ENCODE measurements at places on chromosomes 1 and 21. TPM values are rescaled to one million over a fixed set of nuclear protein-coding genes. Genes with fewer than 3 reads are reported as not detected.
A peak's percentile ranks its signal among the peaks of the same experiment; 100 is the strongest.

CRNN gene
- 0.62 TPM for polyA plus RNA-seq

GRCh38 chr1:8047112-8047511, 21.0 kb upstream of the ERRFI1 start:
- DNase-seq: no peak

LCA5L gene
- 0.95 TPM for polyA plus RNA-seq

DNA sequence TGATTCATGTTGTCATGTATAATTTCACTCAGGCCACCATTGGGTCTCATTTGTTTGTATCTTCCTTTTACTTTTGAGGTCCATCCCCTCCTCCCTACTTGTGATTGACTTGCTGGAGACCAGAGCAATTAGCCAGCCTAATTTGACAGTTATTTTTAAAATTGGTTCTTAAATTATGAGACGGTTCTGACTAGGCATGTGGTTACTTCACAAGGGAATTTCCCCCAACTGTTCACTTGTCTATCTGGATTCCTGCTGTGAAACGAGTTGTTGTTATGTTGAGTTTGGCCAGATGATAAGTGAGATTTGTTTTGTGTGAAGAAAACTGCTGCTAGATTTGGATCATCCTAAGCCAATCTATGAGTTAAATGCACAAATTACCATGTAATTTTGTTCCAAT, 359.1 kb downstream of the BARHL2 start:
- DNase-seq: no peak

B4GALT3 gene
- 25.5 TPM for polyA plus RNA-seq

PPFIA4 gene
- polyA plus RNA-seq: 8.1 TPM

- no peak for DNase-seq
Observed at GRCh38 chr21:39096754-39097153, 86.5 kb downstream of the PSMG1 start.

DNA sequence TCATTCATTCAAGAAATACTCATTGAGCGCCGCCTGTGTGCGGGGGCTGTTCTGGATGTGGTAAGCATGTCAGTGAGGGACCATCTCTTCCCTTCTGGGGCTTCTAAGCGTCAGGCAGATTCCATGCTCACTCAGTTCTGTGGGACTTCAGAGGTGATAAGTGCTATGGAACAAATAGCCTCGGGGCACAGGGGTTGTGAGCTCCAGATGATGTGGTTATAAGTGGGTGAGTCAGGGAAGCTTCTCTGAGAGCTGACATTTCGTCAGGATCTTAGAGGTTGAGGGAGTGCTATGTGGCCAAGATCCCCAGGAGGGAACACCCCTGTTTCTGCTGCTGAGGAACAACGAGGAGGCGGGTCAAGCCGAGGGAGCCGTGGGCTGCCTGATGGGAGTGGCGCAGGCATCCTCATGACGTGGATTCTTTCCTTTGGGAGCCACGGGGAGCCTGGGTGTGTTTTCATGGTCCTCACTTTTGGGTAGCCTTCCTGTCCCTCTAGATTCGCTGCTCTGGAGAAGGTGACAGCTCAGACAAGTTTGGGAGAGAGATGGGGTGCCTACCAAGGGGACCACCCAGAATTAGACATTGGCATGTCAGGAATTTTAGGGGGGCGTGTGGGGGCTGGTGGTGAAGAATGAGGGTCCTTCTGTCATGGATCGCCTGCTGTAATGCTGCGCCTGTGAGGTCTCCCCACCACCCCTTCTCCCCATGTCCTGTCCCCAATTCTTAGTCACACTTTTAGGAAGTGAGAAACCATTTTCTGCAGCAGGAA, 38.5 kb downstream of the HUNK start:
- DNase-seq: no peak

PERM1 gene
- 513 TPM for polyA plus RNA-seq

BRDT gene
- polyA plus RNA-seq: not detected

DNA sequence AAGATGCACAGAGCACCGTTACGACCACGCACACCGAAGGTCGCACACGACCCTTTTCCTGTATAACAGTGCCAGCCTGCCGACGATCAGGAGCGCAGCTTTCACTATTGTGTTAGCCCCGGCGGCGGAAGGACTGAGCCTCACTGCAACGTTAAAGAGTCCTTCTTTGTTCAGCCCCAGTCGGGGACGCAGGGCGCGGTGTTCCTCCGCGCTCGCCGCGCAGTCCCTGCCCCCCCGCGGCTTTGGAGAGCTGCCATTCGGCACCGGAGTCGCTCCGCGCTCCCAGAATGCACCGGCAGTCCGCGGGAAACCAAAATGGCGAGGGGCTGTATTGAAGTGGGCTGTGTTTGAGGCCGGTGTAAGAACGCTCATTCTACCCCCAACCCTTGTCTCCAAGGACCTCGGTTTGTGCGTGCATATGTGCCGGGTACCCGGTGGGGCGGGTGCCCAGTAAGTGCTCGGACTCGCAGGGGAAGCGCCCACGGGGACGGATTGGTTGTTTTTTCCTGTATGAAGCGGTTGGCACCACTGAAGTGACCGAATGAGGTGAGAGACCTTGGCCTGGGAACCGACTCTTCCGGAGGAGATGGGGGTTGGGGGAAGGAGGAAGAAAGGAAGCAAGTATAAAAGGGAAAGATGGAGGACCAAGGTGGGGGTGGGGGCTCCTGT, at the start of gene MTF2:
Gene MTF2, plus strand, starts transcription at position 298 of the 669 bp plus-strand sequence. Its CDS starts 244 bp downstream, at position 542.
- DNase-seq: peak; percentile 97

YOD1 gene
- polyA plus RNA-seq: 3.7 TPM

DNA sequence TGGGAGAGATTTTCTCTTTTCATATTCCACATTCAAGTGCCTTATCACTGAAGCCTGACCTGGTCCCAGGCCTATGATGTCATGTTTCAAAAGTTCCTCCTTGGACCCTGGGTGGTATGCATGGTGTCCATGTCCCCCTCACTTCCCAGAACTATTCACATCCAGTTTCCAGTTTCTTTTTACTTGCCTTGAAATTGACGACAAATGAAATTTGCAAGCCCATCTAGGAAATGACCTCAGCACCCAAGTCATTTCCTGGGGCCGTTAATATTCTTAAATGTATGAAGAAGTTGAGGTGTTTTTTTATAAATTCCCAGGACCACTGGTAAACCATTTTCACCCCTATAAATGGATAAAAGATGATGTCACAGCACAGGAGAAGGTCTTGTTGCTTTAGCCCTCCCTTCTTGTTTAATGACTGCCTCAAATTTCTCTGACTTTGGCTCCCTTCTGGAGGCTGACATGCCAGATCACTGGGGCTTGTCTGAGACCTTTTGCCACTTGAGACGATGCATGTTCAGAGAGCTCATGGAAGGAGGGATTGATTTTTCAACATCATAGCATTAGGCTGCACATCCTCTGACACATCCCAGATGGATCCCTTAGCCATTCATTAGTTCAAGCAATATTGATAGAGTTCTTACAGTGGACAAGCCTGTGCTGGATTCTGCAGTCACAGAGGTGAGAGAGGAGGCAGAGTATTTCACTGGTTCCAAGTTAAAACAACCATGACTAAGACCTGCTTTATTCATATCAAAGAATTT, 221.3 kb downstream of the PLPP3 start:
- no peak for DNase-seq

- peak; percentile 65 for DNase-seq
Observed at GRCh38 chr21:44391345-44392091, 38.1 kb downstream of the TRPM2 start.

IVL gene
- 0.06 TPM for polyA plus RNA-seq

- no peak for DNase-seq
Observed at GRCh38 chr1:113057006-113057405, 16.0 kb upstream of the LRIG2 start.

ADGRB2 gene
- 0.91 TPM for polyA plus RNA-seq

S100A7 gene
- polyA plus RNA-seq: not detected

GRCh38 chr1:52402860-52403240, 1.4 kb downstream of the ORC1 start:
- DNase-seq: no peak

ERVH48-1 gene
- polyA plus RNA-seq: not detected

GRCh38 chr1:183073320-183073719, 50.1 kb downstream of the LAMC1 start:
- no peak for DNase-seq

DNA sequence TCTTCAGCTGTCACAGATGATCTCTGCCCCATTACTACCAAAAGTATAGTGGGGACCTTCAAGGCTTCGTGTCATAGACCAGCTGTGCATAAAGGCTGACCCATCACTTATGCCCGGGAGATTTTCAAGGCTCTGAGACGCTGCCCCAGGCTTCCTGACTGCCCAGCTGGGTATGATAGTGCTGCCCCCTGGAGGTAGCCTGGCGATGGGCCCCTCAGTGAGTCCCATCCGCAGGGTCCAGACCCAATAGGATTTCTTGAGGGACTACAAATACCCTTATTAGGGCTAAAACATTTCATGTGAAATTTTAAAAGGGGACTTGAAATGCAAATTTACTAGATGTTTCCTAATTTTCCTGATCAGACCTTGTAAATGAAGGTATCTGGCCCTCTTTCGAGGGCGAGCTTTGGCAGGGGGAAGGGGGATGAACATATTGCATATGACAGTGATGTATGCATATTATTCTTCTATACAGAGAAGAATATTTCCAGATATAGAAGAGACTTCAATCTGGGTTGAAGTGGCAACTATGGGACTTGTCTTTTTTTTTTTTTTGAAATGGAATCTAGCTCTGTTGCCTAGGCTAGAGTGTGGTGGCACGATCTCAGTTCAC, 11.7 kb upstream of the FCMR start:
- no peak for DNase-seq

DNA sequence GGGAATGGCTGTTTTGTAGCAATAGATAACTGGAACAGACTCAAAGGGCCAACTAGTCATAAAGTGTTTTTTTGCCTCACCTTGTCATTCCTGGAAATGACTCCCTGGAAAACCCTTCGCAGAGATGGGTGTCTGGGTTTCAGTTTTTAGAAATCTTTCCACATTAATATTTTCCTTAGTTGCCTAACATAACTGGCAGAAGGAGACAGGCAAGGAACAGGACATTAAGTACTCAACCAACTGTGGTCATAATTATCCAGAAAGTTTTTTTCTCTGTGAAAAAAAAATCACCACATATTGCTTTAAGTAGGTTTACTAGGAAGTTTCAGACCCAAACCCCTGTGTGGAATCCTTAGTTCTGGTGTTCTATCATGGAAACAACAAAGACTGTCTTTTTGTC, 3.4 kb upstream of the CMPK1 start:
- no peak for DNase-seq

GRCh38 chr1:183804916-183805841, at the start of gene RGL1:
TSS of gene RGL1 (plus strand) at chr1:183805120. CDS start at chr1:183805298, 178 bp downstream.
- DNase-seq: peak; percentile 76

GRCh38 chr1:58924821-58925220, 141.0 kb upstream of the JUN start:
- no peak for DNase-seq

- no peak for DNase-seq
Observed at GRCh38 chr1:41615316-41615715, 130.8 kb upstream of the EDN2 start.

DNA sequence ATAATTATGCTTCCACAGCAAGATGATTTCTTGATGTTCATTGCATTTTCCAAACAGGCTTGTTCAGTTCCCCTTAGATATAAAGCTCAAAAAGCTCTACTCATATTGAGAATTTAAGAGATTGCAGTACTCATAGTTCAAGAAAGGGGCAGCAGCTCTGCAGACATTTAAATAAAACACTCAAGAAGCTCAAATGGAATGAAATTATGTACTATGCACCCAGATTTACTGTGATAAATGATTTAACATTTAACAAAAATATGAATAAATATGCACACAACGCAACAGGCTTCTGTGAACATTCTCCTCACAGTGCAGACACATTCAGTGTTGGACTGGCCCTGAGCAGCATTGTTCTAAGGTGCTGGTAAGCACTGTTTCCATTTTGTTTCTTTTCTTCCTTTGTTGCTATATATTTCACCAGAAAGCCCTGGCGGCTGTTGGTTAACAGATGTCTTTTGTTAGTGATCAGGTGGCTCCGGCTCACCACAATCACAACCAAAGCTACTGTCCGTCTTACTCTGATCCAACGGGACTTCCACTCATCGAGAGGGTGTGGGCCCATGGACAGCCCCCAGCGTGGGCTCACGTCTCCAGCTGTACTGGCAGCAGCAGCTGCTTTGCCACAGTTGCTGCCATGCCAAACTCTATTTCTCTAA, 1440.3 kb downstream of the NCAM2 start:
- DNase-seq: no peak

- no peak for DNase-seq
Observed at GRCh38 chr1:223248770-223249140, 105.7 kb upstream of the TLR5 start.

GRCh38 chr1:98410082-98410481, 251.4 kb upstream of the SNX7 start:
- DNase-seq: no peak

GRCh38 chr1:160576390-160576789, 2.9 kb downstream of the CD84 start:
- DNase-seq: no peak

GRCh38 chr1:26578167-26578566, 48.6 kb downstream of the RPS6KA1 start:
- DNase-seq: no peak

PDZK1 gene
- 0.17 TPM for polyA plus RNA-seq

FAM72D gene
- 0.29 TPM for polyA plus RNA-seq

DNA sequence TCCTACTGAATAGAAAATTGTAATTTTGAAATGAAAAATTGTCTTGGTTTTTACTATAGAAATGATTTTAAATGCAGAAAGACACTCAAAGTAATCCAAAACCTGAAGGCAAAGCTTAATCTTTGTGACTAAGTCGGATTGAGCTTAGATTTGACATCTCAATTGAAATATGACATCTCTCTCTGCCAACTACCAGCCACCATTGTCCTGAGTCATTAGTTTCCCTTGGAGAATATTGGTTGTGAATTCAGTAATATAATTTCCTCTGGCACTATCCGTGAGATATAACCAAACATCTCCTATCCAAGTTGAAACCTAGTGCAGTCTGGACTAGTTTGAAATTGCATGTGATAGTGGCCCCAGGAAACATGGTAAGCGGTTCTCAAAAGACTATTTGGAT, 37.1 kb downstream of the PLA2G4A start:
- DNase-seq: no peak

DNA sequence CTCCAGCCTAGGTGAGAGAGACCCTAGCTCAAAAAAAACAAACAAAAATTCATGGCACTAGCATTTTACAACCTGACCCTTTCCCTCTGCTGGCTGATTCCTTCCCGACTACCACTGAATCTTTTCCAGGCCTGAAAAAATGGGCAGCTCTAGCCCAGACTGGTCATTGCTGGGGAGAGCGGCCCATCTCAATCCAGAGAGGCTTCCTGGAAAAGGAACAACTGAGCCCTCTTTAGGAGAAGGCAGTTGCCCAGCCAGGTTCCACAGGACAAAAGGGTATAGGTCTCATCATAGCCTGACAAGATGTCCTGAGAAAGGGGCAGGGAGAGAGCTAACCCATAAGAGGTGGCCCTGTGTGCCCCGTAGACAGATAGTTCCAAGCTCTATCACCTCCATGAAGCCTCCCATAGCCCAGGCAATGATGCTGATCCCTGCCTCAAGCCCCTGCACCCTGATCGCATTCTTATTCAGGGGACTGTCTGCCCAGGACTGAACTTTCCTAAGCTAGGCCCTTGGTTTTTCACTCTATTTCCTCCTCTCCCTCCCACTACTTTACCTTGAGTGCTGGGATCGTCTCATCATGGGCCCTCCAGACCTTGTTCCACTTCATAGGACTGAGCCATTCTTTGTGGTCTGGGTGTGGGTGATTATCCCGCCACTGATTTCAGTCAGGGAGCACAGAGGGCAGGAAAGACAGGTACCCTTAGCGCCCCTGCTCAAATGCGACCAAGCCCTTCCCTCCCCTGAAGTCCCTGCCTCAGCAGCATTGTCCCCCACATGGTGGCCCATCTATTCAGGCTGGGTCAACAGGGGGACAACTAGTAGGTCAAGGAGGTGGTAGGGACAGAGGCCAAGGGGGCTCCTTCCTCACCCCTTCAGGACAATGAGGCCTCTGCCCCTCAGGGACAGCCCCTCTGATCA, 18.2 kb downstream of the RHBG start:
- DNase-seq: no peak
